Muscle of arm (tissue), 14 donors: ENCODE measurements at places on chromosomes 2 and 18.
A peak's percentile ranks its signal among the peaks of the same experiment; 100 is the strongest.

DNA sequence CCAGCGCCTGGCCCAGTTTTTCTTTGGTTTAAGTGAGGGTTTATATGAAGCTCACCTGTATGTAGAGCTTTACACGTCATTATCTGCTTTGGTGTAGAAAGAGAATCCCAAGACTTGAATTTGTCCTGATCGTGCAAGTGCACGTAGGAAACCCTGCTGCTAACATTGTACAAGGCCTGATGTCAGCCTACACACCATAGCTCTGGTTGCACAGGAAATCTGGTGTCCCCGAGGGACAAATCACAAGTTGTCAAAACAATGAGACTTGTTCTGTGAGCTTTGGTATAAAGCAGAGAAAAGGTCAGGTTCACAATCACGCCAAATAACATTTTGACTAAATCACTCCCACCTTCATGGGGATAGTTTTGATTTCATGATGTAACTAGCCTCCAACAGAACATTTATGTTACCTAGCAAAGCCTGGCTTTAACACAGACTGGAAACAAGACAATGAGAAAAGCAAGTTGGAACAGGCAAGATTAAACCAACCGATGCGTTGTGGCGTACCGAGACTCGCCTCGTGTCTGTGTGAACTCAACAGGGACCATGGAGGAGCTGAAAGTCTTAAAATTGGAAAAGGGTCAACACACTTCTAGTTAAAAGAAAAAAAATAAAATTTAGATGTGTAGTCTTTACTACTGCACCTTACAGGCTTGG lies 41.4 kb downstream of the ZAP70 start:
- DNase-seq: no peak

GRCh38 chr2:134668821-134669220 lies 50.0 kb downstream of the TMEM163 start:
- no peak for DNase-seq

DNA sequence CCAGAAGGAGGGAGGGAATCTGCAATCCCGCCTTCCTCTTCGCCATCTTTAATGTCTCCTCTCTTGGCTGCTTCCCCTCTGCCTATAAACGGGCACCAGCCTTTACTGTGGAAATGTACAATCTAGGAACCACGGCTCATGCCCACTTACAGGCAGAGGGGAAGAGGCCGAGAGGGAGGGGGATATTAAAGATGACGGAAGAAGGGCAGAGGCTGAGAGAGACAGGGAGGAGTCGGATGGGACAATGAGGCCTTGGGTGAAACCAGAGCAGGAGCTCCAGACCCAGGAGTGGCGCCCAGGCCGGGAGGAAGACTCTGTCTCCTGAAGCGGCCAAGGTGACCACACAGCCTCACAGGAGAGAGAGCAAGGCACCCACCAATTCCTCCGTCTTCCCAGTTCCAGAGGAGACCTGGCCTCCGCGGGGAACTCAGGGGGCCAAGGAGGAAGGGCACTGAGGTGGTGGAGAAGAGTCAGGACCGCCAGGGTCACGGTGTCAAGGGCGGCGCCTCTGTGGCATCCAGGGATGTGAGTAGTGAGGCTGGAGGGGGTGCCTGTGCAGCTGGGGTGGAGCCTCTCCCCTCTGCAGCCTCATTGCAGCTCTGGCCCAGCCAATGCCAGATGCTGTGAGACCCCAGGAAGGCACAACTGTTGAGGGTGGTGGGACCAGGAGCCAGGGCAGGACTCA lies 67.8 kb downstream of the CIB4 start:
- no peak for DNase-seq

GRCh38 chr2:41940060-41940744 lies 107.6 kb upstream of the PKDCC start:
- peak; percentile 72 for DNase-seq

- peak; percentile 4 for DNase-seq
Observed at GRCh38 chr18:70931942-70932814, 643.3 kb downstream of the SOCS6 start.

GRCh38 chr2:47905386-47906156 lies 727 bp downstream of the FBXO11 start:
- DNase-seq: peak; percentile 63

- DNase-seq: no peak
Observed at GRCh38 chr2:85095094-85095493, 38.1 kb upstream of the TCF7L1 start.

GRCh38 chr2:190199530-190199929 lies 120.1 kb downstream of the HIBCH start:
- no peak for DNase-seq

DNA sequence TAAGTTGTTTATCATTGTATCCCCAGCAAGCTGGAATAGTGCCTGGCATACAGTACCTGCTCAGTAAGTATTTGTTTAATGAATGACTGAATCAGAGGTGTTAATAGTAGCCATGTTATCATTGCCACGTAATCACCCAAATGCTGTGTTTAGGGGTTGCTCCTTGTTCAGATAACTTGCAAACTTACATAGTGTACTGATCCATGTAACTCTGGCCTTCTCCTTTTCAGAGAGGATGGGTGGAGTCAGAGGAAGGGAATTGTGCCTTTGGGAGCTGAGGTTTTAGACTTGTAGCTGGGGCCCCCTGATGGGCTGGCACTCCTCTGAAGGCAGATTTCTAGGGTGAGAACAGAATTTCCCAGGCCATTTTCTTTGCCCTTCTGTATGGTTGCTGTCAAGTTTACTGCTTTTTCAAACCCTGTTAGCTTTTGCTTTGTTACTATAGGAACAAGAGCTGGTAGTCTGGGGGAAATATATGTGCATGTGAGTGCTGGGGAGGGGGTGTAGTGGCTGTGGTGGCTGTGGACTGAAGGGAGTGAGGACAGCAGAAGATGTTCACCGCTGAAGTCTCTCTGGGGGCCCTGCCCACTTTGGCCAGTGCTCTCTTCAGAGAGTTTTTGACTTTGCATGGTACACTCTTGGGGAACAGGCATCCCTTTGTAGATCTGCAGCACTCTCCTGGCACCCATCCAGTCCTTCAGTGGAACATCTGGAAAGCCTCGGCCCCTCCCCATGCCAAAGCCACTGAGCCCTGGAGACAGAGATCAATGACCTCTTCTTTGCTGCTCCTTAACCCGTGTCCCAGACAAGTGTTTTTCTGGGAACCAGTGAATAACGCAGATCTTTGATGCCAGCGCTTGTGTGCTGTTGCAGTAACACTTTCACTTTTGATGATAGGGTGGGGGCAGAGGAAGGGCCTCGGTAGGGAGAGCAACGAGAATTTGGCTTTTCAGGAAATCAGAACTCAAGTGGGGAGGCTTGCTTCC lies 209.0 kb downstream of the PRKCE start:
- peak; percentile 63 for DNase-seq

DNA sequence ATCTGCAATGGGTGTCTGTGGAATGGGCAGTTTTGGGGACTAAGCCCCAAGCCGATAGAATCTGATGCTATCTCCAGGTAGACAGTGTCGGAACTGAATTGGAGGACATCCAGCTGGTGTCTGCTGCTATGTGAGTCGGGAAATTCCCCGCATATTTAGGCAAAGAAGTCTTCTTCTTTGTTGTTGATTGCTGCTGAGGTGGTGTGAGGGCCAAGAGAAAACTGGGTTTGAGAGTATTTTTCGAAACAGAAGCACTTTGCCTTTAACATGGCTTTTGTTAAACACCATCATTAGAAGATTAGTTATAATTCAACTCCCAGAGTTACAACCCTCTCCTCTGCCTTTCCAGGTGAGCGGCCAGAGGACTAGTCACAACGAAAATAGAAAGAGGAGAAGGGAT lies 49.4 kb upstream of the ACTR3 start:
- DNase-seq: no peak

DNA sequence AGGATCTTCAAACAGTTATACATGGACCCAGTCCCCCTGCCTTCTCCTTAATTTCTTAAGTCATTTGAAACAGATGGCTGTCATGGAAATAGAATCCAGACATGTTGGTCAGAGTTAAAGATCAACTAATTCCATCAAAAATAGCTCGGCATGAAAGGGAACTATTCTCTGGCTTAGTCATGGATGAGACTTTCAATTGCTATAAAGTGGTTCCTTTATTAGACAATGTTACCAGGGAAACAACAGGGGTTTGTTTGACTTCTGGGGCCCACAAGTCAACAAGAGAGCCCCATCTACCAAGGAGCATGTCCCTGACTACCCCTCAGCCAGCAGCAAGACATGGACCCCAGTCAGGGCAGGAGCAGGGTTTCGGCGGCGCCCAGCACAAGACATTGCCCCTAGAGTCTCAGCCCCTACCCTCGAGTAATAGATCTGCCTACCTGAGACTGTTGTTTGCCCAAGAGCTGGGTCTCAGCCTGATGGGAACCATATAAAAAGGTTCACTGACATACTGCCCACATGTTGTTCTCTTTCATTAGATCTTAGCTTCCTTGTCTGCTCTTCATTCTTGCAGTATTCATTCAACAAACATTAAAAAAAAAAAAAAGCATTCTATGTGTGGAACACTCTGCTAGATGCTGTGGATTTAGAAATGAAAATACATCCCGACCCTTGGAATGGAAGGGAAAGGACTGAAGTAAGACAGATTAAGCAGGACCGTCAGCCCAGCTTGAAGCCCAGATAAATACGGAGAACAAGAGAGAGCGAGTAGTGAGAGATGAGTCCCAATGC lies 4.6 kb downstream of the TTR start:
- DNase-seq: no peak

DNA sequence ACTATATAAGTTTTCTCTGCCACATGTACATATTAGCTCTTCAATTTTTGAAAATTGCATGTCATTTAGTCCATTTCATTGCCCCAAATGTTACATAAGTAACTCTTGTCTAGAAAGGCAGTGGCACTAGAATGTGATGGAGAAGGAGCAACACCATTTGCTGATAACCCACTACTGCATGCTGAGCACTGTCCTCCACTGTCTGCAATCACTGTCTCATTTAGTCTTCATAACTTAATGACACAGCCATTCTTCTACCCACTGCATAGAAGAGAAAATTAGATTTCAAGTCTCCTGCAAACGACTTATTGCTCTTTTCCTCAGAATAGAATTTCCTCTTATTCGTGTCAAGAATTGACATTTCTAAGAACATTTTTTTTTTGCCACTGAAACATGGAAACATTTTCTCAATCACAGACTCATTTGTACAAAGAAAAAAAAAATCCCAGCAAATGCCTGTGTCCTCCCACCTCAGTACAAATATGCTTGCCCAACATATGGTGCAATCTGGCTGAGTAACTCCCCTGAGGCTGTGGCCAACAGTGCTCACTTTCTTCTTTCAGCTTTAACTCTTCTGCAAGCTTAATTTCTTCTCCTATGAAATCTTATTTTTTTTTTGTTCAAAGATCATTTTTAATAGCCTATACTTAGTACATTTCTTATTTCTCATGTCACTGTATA lies 768.6 kb upstream of the HS6ST1 start:
- no peak for DNase-seq

GRCh38 chr2:105576050-105576439 lies 168.7 kb upstream of the NCK2 start:
- no peak for DNase-seq

GRCh38 chr2:26588576-26588975 lies 52.6 kb downstream of the CIB4 start:
- DNase-seq: no peak

DNA sequence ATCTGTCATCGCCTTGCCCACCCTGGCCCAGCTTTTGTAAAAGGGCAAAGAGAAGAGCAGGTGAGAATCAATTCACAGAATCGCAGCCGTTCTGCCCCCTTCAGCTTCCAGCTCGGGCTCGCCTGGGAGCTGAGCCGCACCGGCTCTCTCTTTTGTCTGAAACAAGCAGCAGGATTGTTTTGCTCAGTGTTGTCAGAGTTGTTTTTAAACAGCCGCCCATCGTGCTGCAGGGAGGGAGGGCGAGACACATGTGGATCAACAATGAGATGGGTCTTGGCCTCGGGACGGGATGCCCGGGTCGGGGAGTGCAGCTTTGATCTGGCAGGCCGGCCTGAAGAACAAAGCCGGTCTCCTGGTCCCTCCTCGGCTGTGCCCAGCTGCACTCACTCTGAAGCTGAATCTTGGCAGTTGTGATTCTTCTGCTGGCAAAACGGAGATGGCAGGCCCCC lies 39.7 kb upstream of the HDAC4 start:
- peak; percentile 27 for DNase-seq

DNA sequence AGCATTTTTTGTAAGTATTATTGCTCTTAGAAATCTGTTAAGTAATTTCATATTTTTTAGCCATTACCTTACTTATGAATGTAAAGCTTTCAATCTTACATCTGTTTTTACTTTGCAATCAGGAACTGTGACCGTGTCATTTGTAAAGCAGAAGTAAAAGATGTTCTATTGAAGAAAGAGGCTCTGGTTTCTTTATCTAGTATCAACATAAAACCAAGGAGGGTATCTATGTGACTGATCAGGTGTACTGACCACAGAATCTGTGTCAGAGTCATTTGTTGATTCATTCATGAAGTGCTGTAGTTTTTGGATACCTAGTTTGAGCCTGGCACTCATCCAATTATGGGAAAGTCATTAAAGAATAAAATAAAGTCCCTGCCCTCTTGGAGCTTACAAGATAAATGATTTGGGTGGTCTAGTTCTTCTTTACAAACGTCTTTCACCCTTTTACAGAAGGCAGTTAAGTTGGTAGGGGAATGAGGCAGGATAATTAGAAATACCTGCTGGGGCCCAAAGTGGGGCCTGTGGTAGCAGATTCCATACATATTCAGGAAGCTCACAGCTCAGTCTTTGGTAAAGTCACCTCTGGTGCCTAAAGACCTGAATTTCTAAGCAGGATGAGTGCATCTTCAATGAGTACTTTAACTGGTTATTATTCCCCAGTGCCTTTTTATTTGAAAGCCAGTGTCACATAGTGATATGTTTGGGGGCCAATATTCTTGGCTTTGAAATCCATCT lies 260.6 kb upstream of the NT5C1B start:
- no peak for DNase-seq

GRCh38 chr18:77572537-77572936 lies 322.9 kb downstream of the GALR1 start:
- no peak for DNase-seq

DNA sequence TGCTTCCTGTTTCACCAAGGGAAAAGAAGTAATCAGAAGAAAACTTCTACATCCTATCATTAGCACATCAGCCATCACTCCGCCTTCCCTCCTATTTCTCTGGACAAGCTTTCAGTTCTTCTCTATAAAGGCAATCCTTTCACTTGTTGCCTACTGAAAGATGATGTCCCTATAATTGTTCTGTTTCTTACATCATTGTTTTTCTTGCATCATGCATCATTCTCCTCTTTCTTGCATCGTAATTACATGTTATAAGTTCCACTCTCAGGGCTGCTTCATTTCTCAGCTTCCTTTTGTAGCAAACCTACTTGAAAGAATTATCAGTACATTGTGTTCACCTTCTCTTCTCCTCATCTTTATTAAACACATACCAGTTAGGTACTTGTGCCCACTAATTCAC lies 7.2 kb downstream of the SLC30A6 start:
- DNase-seq: no peak
